Spinal cord (tissue), 10 donors: ENCODE measurements at places on chromosomes 11 and 22. TPM values are rescaled to one million over a fixed set of nuclear protein-coding genes. Genes with fewer than 3 reads are reported as not detected.

DNA sequence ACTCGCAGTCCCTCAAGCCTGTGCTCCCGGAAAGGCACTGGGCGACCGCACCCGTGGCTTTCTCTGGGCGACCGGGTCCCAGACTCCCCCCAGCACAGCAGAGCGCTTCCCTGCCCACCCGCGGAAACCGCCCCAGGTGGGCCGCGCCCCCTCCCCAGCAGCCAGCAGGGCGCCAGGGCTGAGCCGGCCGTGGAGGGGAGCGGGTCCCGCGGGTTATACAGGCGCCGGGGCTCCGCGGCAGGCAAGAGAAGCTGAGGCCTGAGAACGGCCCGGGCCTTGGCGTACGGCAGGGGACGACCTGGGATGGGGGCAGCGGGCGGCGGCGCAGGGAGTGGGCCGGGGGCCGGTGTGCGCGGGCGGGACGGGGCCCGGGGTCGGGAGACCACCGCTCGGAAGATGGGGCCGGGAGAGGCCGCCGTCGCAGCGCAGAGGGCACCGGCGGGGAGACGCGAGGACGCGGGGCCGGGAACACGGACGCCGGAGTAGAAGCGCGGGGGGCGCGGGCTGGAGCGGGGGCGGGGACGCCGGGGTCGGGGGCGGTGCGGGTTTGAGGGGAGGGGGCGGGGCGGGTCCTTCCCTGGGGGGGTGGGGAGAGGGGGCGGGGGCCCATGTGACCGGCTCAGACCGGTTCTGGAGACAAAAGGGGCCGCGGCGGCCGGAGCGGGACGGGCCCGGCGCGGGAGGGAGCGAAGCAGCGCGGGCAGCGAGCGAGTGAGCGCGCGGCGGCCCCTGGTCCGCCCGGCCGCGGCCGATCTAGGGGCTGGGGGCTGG lies at the start of gene MDK:
MDK (plus strand) TSS at position 622 of the 771 bp plus-strand sequence. CDS start 389 bp downstream, outside the sequence.
- peak; percentile 81 for DNase-seq

DNA sequence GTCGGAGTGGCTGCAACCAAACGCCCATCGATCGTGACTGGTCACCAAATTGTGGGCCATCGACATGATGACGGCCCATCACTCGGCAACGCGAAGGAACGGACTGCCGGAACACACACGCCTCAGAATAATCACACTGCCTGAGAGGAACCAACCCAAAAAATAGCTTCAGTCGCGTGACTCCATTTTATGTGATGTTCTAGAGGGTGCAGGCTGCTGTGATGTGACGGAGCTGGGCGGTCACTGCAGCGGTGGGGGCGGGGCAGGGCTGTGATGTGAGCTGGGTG lies 174.6 kb downstream of the CTTN start:
- no peak for DNase-seq

- DNase-seq: no peak
These were observed 66.9 kb downstream of the BCR start for GRCh38 chr22:23246982-23247766.

DNA sequence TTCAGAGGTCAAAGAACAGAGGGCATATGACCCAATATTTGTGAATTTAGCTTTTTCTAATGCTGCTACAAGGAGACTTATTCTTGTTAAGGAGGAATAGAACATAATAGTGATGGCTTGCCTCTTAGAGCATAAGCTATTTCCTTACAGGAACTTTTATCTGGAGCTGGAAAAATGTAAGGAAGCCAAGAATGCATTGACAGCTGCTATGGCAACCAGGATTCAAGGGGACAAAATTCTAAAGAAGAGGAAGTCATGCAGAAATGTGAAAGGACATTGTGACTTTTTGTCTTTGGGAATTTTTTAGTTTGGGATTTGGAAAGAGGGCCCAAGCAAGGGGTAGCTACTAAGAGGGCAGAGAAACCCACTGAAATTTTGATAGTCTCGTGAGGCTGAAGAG lies 51.1 kb downstream of the EHF start:
- DNase-seq: peak; percentile 37

DNA sequence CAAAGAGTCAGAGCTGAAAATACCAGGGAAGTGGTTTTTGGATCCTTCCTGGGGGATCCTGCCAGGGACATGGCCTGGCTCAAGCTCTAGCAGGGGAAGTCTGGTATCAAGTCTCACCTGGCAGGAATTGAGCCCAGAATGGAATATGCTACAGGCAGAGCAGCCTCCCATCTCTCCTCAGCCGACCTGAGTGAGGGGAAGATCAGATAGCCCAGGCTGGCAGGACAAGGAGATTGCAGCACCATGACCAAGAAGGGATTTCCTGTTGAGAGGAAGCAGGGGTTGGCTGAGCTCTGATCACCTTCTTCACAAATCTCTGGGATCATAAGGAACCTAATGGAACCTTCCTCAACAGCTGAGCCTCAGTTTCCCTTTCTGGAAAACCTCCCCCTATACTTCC lies 13.0 kb downstream of the OAF start:
- no peak for DNase-seq

- no peak for DNase-seq
These were observed 84.6 kb downstream of the EXT2 start for GRCh38 chr11:44180107-44180506.

DNA sequence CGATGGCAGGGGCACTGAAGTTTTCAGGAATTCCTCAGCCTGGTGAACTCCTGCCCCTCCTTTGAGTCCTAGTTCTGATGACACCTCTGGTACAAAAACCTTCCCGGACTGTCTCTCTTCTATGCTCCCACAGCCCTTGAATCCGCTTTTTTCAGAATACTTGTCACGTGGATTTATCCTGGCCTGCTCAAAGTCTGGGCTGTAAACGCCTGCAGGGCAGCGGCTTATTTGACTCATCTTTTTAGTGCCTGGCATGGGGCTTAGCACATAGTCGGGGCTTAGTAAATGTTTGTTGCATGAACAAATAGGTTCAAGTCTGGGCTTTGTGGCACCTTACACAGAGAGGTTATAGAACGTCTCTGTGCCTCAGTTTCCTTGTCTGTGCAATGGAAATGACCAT lies 13.4 kb upstream of the KCNJ11 start:
- no peak for DNase-seq

- no peak for DNase-seq
These were observed 454.5 kb upstream of the API5 start for GRCh38 chr11:42857344-42857743.

- DNase-seq: no peak
These were observed 28.7 kb downstream of the MPPED1 start for GRCh38 chr22:43440556-43440955.

DNA sequence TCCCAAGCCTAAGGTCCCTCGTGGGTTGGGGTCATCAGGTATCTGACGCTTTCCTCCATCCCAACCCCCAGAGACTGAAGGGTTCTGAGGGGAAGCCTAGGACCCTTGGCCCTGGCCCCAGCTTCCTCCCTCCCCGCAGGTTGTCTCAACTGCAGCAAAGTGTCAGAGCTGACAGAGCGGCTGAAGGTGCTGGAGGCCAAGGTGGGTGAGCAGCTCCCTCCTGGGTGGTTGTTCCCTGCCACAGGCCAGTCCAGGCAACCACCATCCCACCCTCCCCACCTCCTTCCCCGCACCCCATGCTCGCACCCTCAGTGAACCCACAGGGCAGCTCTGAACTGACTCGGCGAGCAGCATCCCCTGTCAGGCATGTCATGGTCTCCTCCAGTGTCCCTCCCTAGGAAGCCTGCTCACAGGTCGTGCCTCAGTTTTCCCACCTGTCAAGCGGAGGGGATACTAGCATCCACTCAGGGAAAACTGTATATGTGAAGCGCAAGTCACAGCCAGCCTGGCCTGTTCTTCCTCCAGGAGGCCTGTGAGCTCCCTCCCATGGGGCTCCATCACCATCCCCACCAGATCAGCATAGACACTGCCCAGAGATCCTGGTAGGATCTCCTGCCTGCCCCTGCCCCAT lies 20.8 kb downstream of the EMID1 start:
- DNase-seq: no peak

- peak; percentile 99 for DNase-seq
These were observed 14.3 kb downstream of the BLID start for GRCh38 chr11:122101625-122102291.

- DNase-seq: peak; percentile 46
These were observed 258.3 kb downstream of the LRRC4C start for GRCh38 chr11:41201156-41201555.

DNA sequence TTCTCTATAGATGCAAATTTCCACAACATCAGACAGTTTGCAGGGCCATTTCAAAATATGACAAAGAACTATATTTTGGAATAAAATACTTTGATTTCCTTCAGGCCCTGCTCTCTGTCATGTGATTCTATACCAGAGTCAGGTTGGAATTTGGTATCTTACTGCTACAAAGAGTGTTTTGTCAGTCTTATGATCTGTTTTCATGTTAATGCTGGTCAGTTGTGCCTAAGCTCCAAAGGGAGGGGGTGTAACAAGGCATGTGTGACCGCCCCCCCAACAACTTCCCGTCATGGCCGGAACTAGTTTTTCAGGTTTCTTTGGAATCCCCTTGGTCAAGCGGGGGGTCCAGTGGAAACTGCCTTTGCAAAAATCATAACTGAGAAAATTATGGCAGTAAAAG lies 15.1 kb downstream of the C11orf96 start:
- no peak for DNase-seq

- DNase-seq: peak; percentile 71
These were observed 29.5 kb downstream of the DKK3 start for GRCh38 chr11:11978792-11979487.

DNA sequence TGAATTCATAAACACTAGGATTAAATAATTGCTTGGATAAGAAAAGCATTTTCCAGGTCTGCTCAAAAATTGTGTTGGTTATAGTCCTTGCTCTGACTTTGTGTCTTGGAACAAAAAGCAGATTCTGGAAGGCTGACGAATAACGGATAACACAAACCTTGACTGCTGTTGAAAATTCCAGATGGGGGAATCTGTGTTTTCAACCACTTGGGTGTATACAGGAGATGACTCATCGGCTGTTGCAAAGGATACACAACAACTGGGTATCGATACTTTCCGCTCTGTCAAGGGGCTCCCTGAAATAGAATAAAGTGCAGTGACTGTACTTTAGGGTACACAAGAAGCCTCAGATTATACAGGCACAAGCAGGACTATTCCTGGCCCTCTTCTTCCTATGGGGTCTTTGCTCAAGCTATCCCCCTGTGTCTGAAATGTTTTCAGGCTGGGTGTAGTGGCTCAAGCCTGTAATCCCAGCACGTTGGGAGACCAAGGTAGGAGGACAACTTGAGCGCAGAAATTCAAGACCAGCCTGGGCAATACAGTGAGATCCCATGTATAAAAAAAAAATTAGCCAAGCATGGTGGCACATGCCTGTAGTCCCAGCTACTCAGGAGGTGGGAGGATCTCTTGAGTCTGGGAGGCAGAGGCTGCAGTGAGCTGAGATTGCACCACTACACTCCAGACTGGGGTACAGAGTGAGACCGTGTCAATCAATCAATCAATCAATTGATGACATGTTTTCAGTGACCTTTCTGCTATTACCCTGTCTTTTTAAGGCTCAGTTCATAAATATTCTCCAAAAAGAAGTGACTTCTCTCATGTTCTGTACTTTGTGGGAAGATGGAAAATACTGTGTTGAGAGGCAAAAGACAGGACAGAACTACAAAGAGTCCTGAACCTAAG lies 48.6 kb upstream of the UCP3 start:
- DNase-seq: no peak

DNA sequence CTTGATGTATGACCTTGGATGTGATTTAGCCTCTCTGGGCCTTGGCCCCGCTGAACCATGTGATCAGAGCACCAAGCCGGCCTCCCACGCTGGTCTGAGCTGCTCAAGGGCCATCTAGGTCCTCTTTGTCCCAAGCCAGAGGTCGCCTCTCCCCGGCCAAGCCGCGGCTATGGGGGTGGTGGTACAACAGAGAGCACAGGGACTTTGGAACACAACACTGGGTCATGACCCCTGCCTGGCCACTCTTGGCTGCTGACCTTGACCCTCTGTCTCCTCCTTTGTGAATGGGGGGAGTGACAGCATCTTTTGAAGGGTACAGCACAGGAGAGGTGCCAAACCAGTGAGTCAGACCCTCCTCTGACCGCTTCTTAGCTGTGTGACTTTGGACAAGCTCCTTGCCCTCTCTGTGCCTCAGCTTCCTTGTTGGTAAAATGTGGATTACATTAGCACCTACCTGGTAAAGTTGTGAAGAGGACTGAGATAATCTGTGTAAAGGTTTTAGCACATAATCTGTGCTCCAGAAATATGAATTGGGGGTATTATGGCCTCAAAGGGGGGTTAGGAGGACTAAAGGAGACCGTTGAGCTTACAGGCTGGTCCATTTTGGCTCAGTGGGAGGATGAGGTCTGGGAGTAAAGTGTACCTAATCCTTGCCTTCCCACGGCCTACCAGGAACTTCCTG lies 4.7 kb downstream of the SCYL1 start:
- no peak for DNase-seq

GRCh38 chr22:38608992-38609750 lies 39.2 kb upstream of the DMC1 start:
- DNase-seq: no peak

GRCh38 chr11:19102521-19102900 lies 14.5 kb upstream of the ZDHHC13 start:
- DNase-seq: no peak

GRCh38 chr11:87252869-87253268 lies 215.1 kb downstream of the TMEM135 start:
- DNase-seq: no peak

DNA sequence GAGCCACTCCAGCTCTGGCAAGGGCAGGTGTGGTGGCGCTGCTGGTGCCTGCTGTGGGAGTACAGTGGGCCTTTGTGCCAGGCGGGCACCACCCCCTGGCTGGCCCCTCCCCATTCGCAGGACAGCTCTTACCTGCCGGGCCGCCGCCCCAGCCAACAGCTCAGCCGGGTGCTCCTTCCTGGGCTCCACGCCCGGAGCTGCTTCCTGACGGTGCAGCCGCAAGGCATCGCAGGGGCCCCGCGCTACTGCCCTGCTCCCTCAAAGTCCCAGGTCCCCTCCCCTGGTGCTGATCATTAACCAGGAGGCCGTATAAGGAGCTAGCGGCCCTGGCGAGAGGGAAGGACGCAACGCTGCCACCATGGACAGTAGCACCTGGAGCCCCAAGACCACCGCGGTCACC lies at the start of gene SLC5A1:
SLC5A1 (plus strand) TSS at position 338 of the 400 bp plus-strand sequence; CDS start at position 359, 21 bp downstream.
- DNase-seq: no peak

- DNase-seq: peak; percentile 58
These were observed 304.7 kb downstream of the NELL1 start for GRCh38 chr11:20973940-20974559.

GRCh38 chr22:46801331-46801811 lies 38.9 kb downstream of the TBC1D22A start:
- DNase-seq: no peak

- no peak for DNase-seq
These were observed 2.2 kb upstream of the RANBP1 start for GRCh38 chr22:20113551-20114310.

- no peak for DNase-seq
These were observed 48.6 kb downstream of the SYT9 start for GRCh38 chr11:7300281-7300680.

ADM2 gene
- total RNA-seq: 0.10 TPM

OVCH2 gene
- total RNA-seq: not detected

LSP1 gene
- 10.6 TPM for total RNA-seq

GDPD4 gene
- total RNA-seq: not detected

CELSR1 gene
- 2.9 TPM for total RNA-seq

BCR gene
- total RNA-seq: 57.3 TPM

SLC35E4 gene
- 5.2 TPM for total RNA-seq

HEPHL1 gene
- not detected for total RNA-seq

RHOG gene
- total RNA-seq: 5.8 TPM

C11orf21 gene
- 0.44 TPM for total RNA-seq

STT3A gene
- 95.2 TPM for total RNA-seq

FREY1 gene
- total RNA-seq: 0.59 TPM

NPTXR gene
- total RNA-seq: 28.4 TPM

TRPM5 gene
- 0.10 TPM for total RNA-seq

CASP12 gene
- 1.2 TPM for total RNA-seq

GTSE1 gene
- total RNA-seq: 3.2 TPM
